ENCODE measurements at places on chromosomes 6 and 20.

DNA sequence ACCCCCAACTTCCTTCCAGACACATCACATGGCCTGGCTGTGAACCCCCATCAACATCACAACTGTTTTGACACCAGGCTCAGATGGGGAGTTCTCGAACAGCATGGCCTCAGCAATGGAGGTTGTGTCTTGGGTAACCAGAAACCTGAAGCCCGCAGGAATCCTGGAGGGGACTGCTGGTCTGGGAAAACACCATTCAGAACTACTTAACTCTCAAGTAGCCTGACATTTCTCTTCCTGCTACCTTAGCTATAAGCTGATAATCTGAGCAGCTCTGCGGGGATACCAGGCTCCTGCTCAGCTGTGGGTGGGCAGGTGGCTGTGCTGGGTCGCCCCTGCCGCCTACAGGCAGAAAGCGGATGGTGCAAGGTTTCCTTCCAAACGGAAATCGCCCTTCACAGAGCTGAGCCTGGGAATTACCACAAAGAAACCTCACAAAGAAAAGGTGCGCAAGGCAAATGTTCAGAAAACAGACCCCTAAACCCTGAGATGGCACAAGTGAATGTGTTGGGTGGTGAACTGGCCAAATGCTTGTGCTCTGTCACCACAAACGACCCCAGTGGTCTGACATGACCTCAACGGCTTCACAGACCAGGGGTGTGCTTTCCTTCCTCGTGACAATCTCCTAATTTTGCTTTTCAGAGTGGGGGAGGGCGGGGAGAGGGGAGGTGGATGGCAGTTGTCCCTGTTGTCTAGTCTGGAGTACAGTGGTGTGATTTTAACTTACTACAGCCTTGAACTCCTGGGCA lies 29.5 kb downstream of the SNX5 start:
- DNase-seq, result peak; percentile 78

DNA sequence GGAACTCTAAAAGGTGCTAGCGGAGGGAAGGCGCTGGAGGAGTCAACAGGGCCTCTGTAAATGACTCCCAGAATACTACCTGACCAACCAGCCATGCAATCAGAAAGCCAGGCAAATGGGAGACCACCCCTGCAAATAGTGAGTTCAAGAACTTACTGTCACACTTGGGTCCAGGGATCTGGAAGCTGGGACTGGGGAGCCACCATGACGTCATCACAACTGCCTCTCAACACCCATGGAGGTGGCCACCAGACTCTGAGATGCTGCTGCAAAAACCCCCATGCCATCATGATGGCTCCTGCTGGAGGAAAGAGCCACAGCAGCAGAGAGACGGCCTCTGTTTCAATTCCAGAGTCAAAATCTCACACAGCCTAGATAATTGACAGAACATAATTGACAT lies 8.5 kb upstream of the PDYN start:
- DNase-seq, result no peak

DNA sequence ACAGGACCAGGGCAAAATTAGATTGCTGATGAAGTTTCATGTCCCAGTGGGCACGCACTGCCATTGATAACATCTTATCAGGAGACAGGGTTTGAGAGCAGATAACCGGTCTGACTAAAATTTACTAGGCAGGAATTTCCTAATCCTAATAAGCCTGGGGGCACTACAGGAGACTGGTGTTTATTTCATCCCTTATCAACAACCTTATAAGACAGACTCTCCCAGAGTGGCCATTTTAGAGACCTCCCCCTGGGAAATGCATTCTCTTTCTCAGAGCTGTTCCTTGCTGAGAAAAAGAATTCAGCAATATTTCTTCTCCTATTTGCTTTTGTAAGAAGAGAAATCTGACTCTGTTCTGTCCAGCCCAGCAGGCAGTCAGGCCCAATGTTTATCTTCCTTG lies 423.4 kb upstream of the IMPG1 start:
- no peak for DNase-seq

DNA sequence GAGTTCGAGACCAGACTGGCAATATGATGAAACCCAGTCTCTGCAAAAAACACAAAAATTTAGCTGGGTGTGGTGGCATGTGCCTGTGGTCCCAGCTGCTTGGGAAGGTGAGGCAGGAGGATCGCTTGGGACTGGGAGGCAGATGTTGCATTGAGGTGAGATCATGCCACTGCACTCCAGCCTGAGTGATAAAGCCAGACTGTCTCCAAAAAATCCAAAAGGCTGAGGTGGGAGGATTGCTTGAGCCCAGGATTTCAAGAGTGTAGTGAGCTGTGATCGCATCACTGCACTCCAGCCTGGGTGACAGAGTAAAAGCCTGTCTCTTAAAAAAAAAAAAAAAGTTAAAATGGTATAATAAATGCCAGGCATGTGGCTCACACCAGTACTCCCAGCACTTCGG lies 1.3 kb upstream of the PTCRA start:
- no peak for DNase-seq

DNA sequence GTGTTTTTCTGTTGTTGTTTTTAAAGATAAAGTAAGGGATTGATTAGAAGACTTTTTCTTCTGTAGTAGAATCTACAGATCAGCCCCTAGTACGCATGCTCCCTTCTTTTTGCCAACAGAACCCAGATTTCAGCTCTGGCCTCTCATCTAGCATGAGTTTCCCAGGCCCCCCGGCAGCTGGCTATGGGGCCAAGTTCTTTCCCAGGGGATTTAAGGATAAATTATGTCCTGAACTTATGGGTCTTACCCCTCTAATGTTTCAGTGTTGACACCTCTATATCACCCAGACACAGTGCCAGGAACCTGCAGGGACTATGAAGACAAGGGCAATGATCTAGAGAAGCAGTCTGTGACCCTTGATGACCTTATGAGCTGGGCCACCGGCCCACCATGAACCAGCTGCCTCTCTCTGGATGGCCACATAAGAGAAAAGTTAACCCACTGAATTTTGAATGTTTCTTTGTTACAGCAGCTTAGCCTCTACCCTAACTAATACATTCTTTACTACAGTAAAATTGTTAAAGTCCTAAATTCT lies 150.5 kb downstream of the UNC5CL start:
- no peak for DNase-seq

- no peak for DNase-seq
Measured at GRCh38 chr6:139442188-139442671, 67.8 kb upstream of the CITED2 start.

DNA sequence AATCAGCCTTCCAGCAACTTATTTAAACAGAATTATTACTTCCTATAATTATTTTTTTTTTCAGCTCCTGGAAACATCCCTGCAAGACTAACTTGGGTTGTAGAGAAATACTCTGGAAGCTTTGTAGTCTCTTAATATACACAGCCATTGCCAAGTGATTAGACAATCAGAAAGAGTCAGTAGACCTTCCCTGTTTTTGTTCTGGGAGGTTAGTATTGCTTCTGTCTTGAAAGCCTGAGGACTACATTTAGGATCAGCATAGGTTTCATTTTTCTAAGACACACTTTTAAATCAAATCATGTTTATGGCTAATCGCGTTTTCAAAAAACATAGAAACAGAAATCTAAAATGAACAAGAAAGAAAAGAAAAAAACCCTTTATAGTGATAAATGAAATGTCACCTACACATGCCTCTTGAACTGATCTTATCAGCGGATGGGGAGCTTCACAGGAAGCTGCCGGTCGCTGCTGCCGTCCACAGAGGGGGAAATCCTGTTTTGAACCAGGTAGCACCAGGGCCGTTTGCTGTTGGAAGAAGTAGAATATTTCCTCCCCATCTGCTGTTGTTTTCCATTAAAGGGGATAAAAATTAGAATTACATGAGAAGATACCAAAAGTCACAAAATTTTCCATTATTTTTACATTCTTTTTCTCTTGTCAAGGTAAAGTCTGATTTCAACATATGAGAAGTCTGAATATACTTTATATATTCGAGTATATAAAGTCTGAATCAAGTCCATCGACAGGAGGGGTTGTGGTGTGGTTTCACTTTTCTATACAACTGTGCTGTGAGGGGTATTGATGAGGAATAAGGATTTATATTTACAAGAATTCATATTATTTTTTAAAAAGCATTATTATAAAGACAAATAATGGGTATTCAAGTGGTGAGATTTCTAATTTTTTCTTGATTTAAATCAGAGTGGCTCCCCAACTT lies 94.6 kb downstream of the ARMC2 start:
- no peak for DNase-seq

- DNase-seq, result no peak
Measured at GRCh38 chr6:41813469-41813868, 26.0 kb downstream of the TOMM6 start.

DNA sequence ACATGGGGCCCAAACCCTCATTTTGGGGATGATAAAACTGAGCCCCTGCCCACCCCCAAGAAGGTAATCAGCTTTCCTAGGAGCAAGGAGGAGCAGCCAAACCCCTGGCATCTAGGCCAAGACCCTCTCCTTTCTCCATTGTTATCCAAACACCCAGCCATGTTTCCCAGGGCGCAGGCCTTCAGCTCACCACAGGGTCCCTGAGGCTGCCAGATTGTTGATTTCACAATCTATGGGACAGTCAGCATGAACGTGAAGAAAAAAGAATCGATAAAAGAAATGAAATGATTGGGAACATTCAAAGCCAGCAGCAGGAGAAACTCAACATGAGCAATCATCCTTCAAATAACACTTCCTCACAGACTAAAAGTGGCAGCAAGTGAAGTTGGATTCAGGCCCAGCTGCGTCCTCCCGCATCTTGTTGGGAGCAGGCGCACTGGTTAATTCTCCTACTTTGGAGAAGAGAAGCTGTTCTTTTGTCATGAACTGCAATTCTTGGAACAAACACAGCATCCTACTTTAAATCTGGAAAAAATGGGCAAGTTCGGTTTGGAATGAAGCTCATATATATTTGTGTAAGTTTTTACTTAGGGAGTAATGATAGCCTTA lies 241.8 kb upstream of the PRDM1 start:
- DNase-seq, result no peak

- no peak for DNase-seq
Measured at GRCh38 chr20:40868551-40869217, 159.9 kb upstream of the TOP1 start.

Measured in germinal center (tissue), 1 donor.